CD4-positive, alpha-beta T cell treated with Interleukin-15 for 1 hour (primary cell): ENCODE measurements at places on chromosomes 11 and 22.

GRCh38 chr11:67588136-67588503, 4.5 kb downstream of the GSTP1 start:
- DNase-seq: no peak

GRCh38 chr22:26489447-26490036, 5.9 kb downstream of the SRRD start:
- no peak for DNase-seq

GRCh38 chr22:40728731-40729189, 49.5 kb downstream of the MCHR1 start:
- peak; percentile 63 for DNase-seq

GRCh38 chr11:64343767-64344559, 4.0 kb downstream of the CCDC88B start:
- no peak for DNase-seq

GRCh38 chr11:11009179-11009578, 151.3 kb upstream of the ZBED5 start:
- DNase-seq: no peak

DNA sequence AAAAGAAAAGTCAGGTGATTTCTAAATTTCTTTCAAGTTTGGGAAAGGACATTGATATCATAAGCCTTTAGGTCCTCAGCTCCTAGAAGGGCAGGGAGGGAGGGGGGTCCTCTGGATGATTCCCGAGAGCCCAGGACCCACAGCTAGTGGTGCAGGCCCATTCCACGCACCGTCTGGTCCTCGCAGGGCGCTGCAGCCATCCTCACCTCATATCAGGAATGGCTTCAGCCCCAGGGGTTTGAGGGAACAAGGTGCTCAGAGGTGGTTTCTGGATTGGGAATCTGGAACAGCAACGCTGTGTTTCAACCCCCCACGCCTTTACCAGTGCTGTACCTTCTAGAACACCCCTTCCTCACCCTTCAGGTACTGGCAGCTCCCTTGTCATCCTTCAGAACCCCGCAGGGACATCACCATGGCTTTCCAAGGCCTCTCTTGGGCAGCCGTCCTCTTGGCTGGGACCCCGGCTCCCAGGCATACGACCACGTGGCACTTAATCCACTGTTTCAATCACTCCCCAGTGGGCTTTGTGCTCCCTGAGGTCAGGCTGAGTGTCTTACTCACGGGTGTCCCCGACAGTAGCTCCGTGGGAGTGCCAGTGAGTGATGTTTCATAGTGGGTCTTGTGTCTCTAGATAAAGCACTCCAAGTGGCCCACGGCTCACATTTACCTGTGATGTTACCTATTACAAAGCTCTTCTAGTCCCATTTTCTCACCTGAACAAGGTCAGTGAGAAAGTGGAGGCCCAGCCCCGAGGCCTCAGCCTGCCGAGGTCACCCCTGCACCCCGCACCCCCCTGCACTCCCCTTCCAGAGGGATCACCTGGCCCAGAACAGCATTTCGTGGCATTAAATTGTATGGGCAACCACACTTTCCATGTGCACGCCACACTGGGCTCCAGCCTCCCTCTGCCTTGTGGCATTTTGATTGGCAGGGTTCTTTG, 93.9 kb downstream of the MORC2 start:
- no peak for DNase-seq

DNA sequence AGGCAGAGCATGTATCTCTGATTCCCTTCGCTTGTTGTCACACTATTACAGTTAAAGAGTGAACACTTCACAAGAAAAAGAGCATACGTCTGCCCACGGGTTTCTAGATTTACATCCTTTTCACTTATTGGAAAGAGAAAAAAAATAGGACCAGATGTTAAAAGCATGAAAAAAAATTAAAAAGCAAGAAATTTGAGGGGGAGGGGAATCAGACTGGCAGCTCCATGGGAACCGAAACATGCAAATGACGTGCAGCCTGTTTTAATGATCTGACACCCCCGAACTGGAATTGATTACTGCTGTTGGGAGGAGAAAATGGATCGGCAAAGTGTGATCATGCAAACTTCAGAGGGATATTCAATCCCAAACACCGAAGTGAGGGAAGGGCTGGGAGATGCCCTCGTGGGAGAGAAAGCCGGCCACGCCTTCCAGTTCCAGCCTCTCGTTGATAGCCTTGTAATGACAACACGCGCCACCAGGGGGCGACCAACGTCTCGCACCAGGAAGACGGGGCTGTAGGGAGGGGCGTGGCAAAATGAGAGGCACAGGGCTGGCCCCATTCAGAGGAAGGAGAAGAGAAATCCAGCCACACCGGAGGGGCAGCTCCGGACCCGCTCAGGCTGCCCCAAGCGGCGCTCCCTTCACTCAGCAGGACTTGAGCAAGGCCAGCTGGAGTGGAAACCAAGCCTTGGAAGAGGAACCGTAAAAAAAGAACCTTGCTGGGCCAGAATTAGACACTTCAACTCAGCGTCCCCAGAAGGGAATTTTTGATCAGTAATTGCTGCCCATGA, 53.8 kb upstream of the SYT13 start:
- DNase-seq: peak; percentile 89

DNA sequence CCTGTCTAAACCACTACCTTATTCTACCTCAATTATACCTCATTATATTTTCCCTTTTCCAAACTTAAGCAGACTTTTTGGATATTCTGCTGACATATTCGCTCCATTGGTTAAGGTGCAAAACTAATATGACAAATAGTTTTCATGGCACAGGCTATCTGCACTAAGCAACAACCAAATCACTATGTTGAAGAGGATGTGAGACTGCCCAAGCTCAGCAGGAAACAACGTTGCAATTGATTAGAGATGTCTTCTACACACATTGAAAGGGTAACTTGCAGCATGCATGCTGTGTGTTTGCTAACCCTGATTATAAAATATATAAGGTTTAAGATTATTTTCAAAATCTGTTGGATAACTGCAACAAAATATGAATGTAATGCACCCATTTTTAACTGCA, 61.6 kb downstream of the STK33 start:
- no peak for DNase-seq

DNA sequence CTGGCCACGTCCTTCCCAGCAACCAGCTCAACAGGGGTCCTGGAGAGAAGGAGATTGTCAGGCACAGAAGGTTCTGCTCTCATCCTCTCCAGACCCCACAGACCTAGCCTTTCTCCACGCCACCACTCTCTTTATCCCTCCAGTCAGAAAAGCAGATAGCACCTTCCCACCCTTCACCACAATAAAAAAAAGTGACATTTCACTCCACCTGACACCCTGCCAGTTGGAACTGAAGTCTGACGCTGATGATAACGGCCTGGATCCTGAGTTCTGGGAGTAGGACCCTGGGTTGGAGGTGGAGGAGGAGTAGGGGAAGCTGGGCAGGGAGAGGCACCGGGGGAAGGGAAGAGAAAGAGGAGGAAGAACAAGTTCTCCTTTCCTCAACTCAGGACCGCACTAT, 127.5 kb upstream of the ANO1 start:
- DNase-seq: no peak

DNA sequence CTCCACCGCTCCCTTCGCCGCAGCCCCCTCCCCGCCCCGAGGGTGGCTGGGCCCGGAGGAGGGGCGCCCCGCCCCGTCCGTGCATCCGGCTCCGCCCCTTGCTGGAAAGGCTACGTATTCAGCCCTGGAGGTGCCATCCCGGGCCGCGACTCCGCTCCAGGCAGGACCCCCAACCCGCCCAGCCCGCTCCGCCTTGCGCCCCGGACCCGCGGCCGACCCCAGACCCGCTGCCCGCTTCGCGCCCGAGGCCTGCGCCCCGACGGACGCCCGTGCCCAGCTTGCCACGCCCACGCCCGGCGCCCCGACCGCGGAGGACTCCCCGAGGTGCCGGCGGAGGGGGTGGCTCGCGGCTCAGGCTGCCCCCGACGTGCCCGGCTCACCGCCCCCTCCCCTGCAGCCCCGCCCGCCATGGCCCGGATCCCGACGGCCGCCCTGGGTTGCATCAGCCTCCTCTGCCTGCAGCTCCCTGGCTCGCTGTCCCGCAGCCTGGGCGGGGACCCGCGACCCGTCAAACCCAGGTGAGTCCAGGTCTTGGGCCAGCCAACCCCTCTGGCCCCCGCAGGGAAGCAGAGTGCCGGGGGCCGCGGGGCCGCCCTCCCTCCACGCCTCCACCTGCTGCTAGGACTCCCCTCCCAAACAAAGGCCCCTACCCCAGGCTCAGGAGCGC, at the start of gene ADM2:
TSS of gene ADM2 (plus strand) at position 104 of the 667 bp plus-strand sequence. CDS start at position 409, 305 bp downstream.
- peak; percentile 60 for DNase-seq

DNA sequence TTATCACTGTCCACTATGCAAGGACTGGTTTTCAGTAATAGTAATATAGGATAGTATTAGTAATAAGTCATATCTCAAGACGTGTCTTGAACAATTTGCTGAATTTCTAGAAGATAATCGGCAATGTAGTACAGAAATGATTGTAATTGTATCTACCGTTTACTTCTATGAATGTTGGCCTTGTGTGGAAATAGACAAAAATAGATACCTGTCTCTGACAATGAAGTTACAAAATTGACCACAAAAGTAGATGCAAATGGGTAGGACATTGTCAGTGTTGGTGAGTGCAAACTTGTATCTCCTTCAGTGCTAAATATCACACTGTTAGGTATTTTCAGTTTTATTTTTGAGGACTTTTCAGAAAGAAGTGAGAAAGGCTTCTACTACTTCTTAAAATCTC, 43.1 kb downstream of the SVIP start:
- DNase-seq: no peak

DNA sequence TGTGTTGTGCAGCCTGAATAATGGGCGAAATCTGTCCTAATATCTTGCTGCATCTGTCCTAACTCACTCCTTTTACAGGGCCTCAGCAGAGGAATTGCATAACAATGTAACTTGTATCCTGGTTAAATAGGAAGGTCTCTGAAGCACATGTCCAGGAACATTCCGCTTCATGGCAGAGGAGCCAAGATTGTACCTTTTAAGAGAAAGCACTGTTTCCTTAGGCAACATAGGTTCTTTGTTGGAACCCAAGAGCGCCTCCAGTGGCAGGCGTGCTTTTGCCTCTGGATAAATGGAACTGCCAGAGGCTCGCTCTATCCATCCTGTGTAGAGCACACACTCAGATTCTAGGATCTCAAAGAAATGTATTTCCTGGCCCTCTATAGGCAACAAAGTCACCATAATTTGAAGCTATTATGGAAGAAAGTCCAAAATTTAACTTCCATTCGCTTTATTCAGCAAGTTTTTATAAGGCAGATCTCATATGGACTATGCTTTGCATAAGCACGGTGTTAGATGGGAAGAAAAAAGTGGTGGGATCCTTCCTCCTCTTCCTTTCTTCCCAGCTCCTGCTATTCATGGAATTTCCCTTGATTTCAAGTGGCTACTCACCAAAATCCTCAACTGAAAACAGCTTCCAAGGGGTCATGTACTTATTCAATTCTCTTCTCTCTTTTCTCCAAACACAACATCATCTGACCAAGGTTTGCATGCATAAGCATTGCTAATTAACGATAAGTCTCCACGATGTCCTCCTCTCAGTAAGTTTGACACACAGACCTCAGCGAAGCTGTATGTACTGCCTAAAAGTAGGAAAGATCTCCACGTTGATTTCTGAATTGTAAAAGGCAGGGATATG, at the start of gene BLID:
TSS of gene BLID (minus strand) at position 692 of the 856 bp plus-strand sequence. CDS start at position 399, 293 bp downstream.
- no peak for DNase-seq

GRCh38 chr11:134333946-134334345, 2.2 kb downstream of the GLB1L2 start:
- no peak for DNase-seq

- DNase-seq: no peak
Measured at GRCh38 chr22:27637604-27638003, 164.0 kb downstream of the MN1 start.

DNA sequence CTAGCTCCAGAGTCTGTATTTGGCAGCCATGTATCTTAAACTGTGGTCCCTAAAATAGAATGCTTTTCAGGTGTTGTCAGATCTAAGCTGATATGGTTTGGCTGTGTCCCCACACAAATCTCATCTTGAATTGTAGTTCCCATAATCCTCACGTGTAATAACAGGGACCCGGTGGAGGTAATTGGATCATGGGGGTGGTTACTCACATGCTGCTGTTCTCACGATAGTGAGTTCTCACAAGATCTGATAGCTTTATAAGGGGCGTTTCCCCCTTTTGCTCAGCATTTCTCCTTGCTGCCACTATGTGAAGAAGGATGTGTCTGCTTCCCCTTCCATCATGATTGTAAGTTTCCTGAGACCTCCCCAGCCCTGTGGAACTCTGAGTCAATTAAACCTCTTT, 199.9 kb upstream of the ISX start:
- DNase-seq: no peak

GRCh38 chr11:47376525-47377371, 1.6 kb downstream of the SPI1 start:
- peak; percentile 57 for DNase-seq

GRCh38 chr11:62105667-62106191, 18.1 kb upstream of the INCENP start:
- no peak for DNase-seq

- DNase-seq: no peak
Measured at GRCh38 chr22:32325811-32326237, 31.8 kb upstream of the RFPL3 start.
